ENCODE measurements at places on chromosomes 1 and 21.

- no peak for DNase-seq
Observed at GRCh38 chr1:24969596-24970398, 39.7 kb upstream of the RUNX3 start.

DNA sequence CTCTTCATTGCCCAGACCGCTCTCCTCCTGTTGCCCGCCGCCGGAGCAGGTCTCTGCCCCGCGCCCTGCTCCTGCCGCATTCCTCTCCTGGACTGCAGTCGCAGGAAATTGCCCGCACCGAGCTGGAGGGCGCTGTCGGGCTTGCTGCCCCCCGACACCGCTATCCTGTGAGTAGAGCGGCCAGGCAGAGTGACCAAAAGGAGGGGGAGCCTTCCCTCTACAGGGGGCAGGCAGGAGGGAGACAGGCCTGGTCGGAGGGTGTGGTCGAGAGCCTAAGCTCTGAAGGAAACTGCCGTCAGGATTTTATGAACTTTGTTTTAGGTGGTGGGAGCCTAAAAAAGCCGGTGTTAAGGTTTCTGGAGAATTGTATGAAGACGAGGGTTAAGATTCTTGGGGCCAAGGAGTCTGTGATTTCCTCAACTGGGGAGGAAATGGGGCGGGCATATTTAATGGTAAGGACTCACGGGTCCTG is 517 bp downstream of the LRIG2 start:
- DNase-seq: no peak

DNA sequence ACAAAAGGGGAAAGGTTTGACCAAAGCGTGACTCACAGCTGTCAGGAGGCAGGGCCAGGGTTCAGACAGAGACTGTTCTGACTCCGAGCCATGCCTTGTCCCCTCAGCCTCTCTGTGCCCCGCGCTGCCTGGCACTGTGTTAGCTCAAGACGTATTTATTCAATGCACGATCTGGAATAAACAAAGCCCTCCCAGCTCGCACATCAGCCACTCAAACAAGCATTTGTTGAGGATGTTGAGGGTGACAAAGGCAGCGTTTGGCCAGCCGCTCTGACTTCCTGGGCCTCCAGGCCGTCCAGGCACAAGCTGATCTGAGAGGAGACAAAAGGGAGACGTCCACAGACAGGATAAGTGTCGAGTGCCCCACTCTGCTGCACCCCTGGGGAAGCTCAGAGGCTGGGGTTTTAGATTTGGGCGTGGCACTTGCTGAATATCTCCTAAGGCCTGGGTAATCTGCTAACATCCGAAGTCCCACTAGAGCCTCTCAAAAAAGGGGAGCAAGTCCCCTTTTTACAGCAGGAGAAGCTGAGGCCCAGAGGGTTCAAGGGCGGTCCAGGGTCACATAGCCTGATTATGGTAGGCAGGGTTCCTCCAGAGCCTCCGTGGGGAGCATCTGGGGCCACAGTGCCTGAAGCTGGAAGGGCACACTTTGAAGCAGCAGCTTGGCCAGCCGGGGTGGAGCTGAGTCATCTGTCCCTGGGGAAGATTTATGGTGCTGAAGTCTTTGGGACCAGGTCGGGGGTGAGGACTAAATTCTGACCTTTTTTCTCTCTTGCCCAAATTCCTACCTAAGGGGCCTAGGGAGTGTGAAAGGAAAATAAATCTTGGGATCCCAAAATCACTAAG is 95.9 kb downstream of the SPSB1 start:
- DNase-seq: no peak

DNA sequence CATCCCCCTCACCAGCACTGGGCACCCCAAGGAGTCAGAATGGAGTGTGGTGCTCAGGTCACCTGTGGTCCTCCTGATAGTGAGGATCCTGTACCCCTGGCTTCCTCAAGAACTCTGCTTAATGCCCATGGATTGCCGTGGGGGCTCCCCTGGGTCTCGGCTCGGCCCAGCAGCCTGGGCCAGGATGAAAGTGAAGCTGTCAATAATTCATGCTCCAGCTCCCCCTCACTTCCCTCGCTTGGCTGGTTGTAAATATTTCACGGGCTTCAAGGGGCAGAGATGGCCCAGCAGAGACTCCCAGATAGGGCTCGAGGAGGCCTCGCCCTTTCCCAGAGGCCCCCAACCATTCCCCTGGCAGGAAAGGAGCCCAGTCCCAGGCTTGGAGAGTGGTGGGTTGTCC is 42.6 kb upstream of the KCNA10 start:
- DNase-seq: no peak

DNA sequence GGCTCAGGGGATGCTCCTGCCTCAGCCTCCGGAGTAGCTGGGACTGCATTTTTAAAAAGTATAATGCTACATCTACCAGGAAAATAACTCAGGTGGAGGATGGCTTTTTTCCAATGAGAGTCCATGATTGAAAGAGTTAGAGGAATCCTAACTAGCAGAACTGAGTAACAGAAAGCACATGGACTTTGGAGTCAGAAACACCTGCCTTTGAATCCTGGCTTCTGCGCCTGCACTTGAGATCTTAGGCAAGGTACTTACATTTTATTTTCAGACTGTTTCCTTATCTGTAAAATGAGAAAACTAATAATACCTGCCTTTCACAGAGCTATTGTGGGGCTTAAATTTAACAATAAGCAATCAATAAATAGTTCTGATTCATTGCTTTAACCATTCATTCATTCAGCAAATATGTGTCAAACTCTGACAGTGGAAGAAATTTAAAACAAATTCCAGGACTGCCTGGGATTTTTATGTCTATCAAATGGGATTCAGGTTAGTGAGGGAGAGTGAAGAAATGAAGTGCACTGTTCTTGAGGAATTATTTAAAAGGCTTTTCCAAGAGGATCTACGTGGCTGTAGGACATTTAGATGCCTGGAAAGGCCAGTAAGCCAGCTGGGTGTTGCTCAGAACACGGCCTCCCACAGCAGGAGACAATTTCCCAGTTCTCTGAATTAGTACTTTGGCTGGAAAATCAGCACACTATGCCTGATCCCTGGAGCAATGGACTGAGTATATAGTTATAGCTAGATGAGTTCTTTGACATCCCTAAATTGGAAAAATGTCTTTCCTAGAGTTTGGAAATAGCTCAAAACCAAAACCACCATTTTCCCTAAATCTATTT is 12.8 kb upstream of the LBR start:
- no peak for DNase-seq

DNA sequence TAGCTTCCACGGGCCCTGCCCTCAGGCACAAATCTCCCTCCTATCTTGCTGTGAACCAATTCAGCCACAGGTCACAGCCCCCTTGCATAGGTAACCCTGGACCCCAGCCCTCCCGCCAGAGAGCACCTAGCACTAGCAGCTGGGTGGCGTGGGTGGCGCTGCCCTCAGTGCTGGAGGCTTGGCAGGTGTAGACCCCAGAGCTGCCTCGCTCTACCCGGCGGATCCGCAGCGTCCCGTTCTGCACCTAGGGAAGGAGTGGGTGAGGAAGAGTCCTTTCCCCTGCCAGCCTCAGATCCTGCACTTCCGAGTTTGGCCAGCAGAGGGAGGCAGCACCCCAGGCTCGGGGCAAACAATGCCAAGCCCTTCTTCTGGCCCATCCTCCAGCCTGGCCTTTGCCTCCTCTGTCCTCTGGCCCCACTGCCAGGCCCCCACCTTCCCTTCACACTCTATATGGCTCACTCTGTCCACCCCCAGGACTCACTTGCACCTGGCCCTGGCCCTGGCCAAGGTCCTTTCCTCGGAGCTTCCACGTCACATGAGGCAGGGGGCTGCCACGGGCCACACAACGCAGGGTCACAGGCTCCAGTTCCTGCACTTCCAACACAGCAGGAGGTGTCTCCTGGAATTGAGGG is 9.0 kb downstream of the IGSF9 start:
- peak; percentile 75 for DNase-seq

DNA sequence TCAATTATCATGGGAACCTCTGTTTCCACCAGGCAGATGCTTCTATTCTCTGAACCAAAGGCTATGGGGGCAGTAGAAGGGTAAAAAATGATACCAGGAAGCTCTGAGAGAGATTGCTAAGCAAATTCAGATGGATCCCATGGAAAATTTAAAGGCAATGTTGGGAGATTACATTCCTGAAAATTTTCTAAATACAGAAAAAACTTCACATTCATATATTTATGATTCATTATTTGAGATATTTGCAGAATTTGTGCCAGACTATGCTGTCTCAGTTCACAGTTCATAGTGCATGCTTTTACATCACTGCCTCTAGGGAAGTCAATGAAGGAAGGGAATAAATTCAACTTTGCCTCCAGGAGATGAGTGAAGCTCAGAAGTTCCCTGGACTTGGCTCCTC is 57.5 kb downstream of the KCNT2 start:
- DNase-seq: no peak

DNA sequence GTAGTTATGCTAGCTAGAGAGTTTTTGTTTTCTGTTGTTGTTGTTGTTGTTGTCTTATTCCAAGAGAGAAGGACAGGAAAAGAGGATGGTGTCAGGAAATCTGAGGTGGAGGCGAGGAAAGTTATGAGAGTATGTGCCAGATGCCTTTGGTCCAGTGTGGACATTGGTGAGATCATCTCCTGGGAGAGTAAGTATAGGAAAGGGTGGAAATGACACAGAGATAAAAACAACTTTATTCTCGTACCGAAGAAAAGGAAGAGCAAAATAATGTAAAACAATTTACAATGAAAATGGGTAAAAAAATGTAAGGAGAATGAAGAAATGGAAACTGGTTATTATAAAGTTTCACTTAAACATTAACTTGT is 97.4 kb upstream of the ADGRL2 start:
- DNase-seq: no peak

GRCh38 chr1:150281221-150281757 is 1.1 kb upstream of the CIART start:
- DNase-seq: peak; percentile 72

- no peak for DNase-seq
Observed at GRCh38 chr1:23509896-23510295, 21.1 kb downstream of the E2F2 start.

DNA sequence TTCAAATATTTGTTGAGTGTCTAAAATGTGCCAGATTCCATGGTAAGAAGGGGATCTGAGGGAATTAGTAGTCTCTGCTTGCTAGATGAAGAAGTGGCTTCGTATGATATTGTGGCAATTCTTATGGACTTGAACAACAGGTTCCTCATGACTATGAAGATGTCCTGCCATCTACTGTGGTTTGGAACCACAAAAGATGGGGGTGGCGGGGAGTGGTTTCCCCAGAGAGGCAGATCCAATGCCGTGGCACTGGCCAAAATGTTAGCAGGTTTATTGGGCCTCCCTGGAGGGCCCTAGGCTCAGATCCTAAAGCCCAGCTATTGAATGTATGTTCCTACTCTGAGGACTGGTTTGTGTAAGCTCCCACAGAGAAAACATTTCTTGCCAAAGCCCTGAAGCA is 120.8 kb downstream of the RGS2 start:
- DNase-seq: no peak

GRCh38 chr21:29396951-29397455 is 98.3 kb downstream of the BACH1 start:
- no peak for DNase-seq

DNA sequence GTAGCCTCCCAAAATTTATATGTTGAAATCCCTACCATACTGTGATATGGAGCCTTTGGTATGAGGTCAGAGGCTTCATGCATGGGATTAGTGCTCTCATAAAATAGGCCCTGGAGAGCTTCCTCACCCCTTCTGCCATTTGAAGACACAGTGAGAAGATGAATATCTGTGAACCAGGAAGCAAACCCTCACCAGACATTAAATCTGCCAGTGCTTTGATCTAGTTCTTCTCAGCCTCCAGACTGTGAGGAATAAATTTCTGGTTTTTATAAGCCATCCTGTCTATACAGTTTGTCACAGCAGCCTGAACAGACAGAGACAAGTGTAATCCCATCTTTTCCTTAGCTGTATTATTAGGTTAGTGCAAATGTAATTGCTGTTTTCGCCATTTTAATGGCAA is 88.4 kb downstream of the OLFML2B start:
- DNase-seq: no peak

DNA sequence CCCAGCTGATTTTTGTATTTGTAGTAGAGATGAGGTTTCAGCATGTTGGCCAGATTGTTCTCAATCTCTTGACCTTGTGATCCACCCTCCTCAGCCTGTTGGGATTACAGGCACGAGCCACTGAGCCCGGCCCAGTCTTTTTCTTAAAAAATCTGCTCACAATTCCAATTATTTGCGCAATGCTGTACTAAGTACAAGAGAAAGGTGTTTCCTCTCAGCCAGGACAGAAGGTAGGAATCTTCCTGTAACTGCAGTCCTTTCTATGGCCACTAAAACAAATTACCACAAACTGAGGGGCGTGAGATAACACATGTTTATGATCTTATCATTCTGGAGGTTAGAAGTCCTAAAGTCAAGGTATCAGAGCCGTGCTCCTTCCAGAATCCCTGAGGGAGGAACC is 6.9 kb upstream of the CBR3 start:
- no peak for DNase-seq
